ENCODE measurements at places on chromosomes 11 and 22. TPM values are rescaled to one million over a fixed set of nuclear protein-coding genes. Genes with fewer than 3 reads are reported as not detected.

Gene GAB4
- total RNA-seq = not detected

DNA sequence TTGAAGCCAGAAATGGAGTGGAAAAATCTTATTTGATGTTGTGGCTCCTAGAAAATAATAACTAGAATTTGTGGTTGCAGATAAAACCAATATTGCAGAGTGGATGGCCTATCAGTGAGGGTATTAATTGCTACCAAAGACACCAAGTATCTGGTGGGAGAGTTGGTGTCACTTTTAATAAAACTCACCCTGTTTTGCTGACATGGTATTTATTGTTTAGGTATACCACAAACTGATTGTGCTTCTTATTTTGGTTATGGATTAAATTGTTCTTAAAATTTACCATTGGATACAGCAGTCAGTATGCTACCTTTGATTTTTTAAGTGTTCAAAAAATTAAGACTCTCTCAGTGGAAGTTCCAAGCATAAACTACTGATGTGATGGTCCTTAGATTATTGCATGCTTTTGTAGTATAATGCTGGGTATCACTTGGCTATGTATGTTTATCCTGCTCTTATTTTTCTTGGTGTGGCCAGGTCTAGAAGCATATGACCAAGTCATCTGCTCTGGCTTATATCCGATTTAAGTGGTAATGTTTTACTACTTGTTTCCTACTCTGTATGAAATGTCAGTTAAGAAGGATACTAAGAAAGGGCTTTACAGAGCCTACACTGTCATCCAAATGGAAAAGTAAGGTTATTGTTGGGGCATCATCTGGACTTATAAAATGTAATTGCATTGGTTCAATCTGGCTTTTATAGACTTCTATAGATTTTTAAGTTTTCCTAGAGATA, 101.6 kb downstream of the ARHGAP42 start:
- H3K27me3 ChIP-seq = no peaks in the 10 kb centered on the region
- no peaks in the 10 kb centered on the region for H3K36me3 ChIP-seq
- H3K4me3 ChIP-seq = no peak overlapping the region
- no peak overlapping the region for H3K27ac ChIP-seq

Gene PANX3
- total RNA-seq = not detected

DNA sequence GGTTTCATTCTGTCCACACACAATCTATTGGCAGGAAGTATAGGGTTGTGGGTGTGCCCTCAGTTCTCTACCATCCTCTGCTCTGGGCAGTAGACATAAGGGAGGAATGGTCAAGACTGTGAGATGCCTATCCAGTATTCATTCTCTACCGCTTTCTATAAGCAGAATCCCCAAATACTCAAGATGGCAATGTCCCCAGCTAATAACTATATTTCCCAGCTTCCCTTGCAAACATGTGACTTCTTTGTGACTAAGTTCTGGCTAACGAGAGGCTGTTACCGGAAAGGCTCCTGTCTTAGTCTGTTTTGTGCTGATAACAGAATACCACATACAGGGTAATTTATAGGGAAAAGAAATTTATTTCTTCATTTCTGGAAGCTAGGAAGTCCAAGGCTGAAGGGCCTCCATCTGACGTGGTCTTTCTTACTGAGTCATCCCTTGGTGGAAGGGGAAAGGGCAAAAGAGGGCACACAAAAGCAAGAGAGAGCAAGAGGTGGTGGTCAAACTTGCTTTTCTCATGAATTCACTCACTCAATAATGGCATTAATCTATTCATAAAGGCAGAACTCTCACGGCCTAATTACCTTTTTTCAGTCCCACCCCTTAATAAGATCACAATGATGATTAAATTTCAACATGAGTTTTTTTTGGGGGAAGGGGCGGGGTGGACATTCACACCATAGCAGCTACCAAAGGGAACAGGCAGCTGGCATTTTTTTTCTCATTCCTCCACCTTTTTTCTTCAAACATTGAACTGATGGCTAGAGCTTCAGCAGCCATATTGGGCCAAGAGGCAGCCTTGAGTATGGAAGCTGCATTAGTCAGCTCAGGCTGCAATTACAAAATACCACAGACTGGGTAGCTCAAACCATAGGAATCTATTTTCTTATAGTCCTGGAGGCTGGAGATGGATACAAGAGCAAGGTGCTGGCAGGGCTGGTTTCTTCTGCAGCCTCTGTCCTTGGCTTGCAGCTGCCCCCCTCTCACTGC, 109.7 kb upstream of the OR9Q1 start:
- H3K4me3 ChIP-seq = no peak overlapping the region
- no peaks in the 10 kb centered on the region for H3K4me1 ChIP-seq
- DNase-seq = no peak

DNA sequence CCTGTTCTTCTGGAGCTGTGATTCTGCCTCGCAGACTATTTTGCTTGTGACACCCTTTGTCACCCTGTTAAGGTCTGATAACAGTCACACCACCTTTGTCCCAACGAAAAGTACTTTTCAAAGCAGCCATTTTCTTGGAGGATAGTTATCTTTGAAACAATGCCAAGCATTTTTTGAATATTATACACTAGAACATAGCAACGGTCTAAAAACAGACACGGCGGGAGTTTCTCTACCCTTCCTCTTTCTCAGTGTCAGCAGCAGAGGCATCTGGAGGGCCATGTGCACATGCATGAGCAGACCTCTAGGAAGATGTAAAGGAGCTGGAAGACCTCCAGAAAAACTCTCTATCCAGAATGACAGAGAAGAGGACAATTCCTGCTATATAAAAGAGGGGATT, 86.5 kb downstream of the TRPC6 start:
- H3K36me3 ChIP-seq = no peaks in the 10 kb centered on the region
- no peaks in the 10 kb centered on the region for H3K27me3 ChIP-seq
- H3K4me3 ChIP-seq = no peak overlapping the region
- H3K27ac ChIP-seq = no peak overlapping the region

- H3K4me3 ChIP-seq = no peak overlapping the region
- H3K27me3 ChIP-seq = no peaks in the 10 kb centered on the region
- peaks cover 78% of the 10 kb centered on the region for H3K36me3 ChIP-seq
- peak; percentile 85 for DNase-seq
Measured at GRCh38 chr11:94968334-94968958, 4.9 kb downstream of the CWC15 start.

DNA sequence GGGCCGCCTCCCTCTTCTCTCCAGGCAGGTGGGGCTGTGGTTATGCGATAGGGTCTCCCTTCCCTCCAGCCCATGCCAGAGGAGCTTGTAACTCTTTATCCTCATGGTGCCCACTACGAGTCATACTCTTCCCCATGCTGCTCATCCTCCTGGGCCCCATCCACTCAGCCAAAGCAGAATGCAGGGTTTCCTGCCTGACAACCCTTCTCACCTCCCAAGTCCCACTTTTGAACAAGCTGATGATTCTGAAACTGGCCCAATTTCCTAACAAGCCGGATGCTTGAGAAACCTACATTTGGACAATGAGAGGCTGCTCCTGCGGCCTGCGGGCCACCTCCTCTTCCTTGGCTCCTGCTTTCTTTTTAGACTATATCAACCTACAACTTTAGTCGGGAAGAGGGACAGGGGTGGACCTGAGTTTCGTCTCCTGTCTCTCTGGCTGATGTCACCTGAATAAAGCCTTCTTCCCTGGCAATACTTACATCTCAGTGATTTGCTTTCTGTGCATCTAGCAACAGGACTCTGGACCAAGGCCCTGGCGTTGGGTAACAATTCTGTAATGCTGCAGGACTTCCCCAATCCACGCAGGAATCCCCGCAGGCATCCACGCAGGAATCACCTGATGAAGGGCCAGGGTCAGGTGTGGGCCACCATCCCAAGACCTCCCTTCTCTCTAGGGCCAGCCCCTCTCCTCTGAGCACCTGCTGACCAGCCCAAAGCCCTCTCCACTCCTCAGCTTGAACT, 1.5 kb upstream of the NDUFS8 start:
- H3K27ac ChIP-seq = peak overlapping the region; percentile 93
- no peak for DNase-seq
- H3K36me3 ChIP-seq = peaks cover 42% of the 10 kb centered on the region
- H3K4me3 ChIP-seq = peak overlapping the region; percentile 22
- peaks cover 41% of the 10 kb centered on the region for H3K4me1 ChIP-seq

GRCh38 chr11:129280027-129280811, 88.1 kb upstream of the ARHGAP32 start:
- H3K36me3 ChIP-seq = no peaks in the 10 kb centered on the region
- H3K27me3 ChIP-seq = no peaks in the 10 kb centered on the region
- peak overlapping the region; percentile 49 for H3K27ac ChIP-seq
- peak; percentile 85 for DNase-seq

- H3K27me3 ChIP-seq = no peaks in the 10 kb centered on the region
- DNase-seq = peak; percentile 75
- H3K36me3 ChIP-seq = no peaks in the 10 kb centered on the region
- H3K4me3 ChIP-seq = no peak overlapping the region
- H3K27ac ChIP-seq = no peak overlapping the region
Measured at GRCh38 chr11:133832096-133832990, 13.0 kb downstream of the SPATA19 start.

- H3K4me3 ChIP-seq = no peak overlapping the region
- no peaks in the 10 kb centered on the region for H3K36me3 ChIP-seq
- no peak overlapping the region for H3K27ac ChIP-seq
- H3K4me1 ChIP-seq = peaks cover 5% of the 10 kb centered on the region
- no peaks in the 10 kb centered on the region for H3K27me3 ChIP-seq
- DNase-seq = no peak
Measured at GRCh38 chr11:87185228-87185627, 147.5 kb downstream of the TMEM135 start.

GRCh38 chr11:131982154-131982553, 611.7 kb downstream of the NTM start:
- no peaks in the 10 kb centered on the region for H3K36me3 ChIP-seq
- DNase-seq = no peak

- no peak overlapping the region for H3K27ac ChIP-seq
- peaks cover 4% of the 10 kb centered on the region for H3K4me1 ChIP-seq
- no peaks in the 10 kb centered on the region for H3K27me3 ChIP-seq
- peak; percentile 97 for DNase-seq
- H3K4me3 ChIP-seq = peak overlapping the region; percentile 80
Measured at GRCh38 chr11:63769042-63769713, 603 bp upstream of the ZFTA start.

All from osteoblast (primary cell).